ENCODE measurements at places on chromosomes 11 and 22. TPM values are rescaled to one million over a fixed set of nuclear protein-coding genes. Genes with fewer than 3 reads are reported as not detected.

GRCh38 chr11:131864228-131864627 is 493.8 kb downstream of the NTM start:
- DNase-seq, result no peak

- no peak for DNase-seq
Observed at GRCh38 chr11:117696540-117696939, 100.5 kb downstream of the DSCAML1 start.

- DNase-seq, result no peak
Observed at GRCh38 chr11:48879256-48879655, 104.4 kb downstream of the TRIM51G start.

DNA sequence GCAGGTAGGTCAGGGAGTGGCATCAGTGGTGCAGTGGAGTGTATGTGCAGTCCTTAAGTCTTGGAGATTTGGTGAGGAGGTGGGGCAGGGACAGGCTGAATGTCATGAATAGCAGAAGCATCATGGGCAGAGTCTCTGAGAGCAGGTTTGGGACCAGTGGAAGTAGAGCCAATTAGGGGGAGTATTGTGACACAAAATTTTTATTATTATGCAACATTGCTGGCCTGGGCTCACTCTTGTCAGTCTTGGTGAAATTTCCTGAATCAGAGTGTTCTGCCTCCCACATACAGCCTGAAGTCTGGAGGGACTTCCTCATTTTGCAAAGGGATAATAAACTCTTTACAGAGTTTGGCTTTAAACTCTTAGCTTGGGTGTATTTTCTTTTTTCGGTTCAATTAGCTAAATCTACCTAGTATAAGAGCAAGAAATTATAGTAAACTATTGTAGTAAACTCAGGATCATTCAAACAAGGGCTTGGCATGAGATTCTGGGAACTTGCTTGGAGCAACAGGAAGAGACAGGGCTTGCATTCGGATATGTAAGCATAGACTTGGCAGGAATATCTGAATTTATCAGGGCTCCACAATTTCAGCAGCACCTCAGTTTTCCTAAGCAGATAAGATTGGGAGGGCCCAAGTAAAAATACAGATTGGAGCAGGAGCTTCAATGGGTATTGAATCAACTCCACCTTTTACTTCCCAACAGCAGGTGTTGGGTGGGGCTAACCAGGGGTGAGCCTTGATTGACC is 67.7 kb downstream of the FDX1 start:
- DNase-seq, result no peak

DNA sequence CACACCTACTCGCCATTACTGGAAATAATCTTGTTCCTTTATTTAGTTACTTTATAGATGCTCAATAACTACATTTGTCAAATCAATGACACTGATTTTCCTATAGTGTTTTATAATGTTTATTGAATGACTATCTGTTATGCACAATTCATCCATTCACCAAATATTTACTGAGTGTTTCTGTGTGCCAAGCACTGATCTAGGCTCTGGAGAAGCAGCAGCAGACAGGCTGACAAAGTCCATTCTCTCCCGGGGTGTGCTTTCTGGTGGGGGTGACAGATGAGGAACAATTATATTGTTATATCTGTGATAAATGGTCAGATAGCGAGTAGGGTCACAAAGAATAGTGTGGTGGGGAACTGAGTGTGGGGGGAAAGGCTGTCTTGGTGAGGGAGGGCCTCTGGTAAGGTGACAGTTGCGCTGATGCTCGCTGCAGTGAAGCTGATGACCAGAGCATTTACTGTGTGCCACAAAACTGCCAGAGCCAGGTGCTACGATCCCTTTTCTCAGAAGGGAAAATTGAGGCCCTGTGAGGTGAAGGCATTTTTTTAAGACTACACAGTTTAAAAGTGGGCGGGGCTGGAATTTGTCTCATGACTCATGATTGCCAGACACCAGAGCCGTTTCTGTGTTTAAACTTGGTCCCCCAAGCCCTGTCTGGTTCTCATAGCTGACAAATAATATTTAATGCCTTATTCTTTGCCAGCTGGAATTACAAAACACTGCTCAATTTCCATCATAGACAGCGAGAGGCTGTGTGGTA is 10.2 kb downstream of the PACS1 start:
- DNase-seq, result peak; percentile 72

DNA sequence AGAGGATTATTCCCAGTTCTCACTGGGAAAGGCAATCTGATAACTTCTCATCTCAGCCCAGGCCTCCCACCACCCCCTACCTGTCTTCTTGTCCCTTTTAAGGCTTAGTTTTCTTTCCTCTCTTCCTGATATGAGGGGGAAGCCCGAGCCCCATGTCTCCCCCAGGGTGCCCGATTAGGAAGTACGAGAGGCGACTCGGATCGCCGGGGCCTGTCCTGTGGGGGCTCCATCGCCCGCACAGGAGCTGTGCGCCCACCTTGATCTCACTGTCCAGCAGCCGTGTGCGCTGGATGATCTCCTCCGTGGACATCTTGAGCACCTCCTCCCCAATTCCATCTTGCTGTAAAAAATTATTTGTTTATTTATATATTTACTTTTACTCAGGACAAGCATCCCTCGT is 628 bp downstream of the PSMC3 start:
- DNase-seq, result no peak

DNA sequence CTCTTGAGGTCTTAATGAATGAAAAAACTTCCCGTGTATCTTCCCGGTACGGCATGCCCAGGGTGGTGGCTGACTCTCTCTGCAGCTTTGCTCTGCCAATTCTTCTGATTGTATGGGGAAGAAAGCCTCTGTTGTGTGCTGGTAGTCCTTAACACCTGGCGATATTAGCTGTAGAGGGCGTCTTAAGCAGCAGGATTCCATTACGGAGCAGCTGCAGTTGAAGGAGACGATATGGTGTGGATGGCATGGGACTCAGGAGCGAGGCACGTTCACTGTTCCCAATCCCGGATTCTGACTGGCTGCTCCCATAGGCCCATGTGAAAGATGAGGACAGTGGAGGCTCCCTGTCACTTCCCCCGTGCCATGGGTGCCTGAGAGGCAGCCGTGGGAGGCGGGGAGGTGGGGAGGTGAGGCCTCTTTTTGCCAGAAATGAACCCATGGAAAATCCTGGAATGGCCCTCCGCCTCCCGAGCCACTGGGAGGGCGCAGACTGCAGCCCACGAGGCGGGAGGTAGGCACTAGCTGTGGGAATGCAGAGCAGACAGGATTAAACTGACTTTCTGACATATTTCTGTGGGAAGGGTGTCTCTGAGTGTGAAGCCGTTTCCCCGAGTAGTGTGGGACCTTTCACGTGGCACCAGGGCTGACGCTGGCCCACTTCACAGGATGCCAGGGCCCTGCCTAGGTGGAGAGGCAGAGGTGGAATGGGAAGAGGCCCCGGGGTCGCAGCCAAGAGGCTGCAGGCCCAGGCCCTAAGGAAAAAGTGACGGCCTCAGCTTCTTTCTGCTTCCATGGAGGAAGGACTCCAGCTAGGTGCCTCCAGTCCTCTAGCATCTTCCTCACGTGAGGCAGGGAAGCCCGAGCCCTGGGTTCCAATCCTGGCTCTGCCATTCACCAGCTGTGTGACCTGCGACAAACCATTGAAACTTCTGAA is 121.4 kb upstream of the CD82 start:
- no peak for DNase-seq

OVCH2 gene
- not detected for total RNA-seq

MGAT3 gene
- 0.30 TPM for total RNA-seq

TKFC gene
- total RNA-seq, result 51.1 TPM

OR51B4 gene
- not detected for total RNA-seq
